ENCODE measurements at places on chromosomes 11 and 22.

- no peak overlapping the region for H3K4me3 ChIP-seq
- no peaks in the 10 kb centered on the region for H3K27me3 ChIP-seq
- peaks cover 22% of the 10 kb centered on the region for H3K4me1 ChIP-seq
- DNase-seq = peak; percentile 17
- peak overlapping the region; percentile 7 for H3K27ac ChIP-seq
Measured at GRCh38 chr11:123116486-123116885, 54.5 kb upstream of the HSPA8 start.

GRCh38 chr11:119602745-119603373 lies 126.1 kb downstream of the NECTIN1 start:
- no peak for DNase-seq
- peaks cover 22% of the 10 kb centered on the region for H3K4me1 ChIP-seq
- H3K36me3 ChIP-seq = no peaks in the 10 kb centered on the region
- H3K27ac ChIP-seq = no peak overlapping the region
- H3K27me3 ChIP-seq = no peaks in the 10 kb centered on the region
- H3K4me3 ChIP-seq = no peak overlapping the region

- H3K4me1 ChIP-seq = no peaks in the 10 kb centered on the region
- H3K36me3 ChIP-seq = no peaks in the 10 kb centered on the region
- no peak overlapping the region for H3K4me3 ChIP-seq
- DNase-seq = no peak
- no peak overlapping the region for H3K27ac ChIP-seq
Measured at GRCh38 chr11:60566776-60567175, 51.6 kb downstream of the MS4A13 start.

GRCh38 chr11:127902382-127902781 lies 685.0 kb downstream of the ETS1 start:
- no peaks in the 10 kb centered on the region for H3K4me1 ChIP-seq
- H3K36me3 ChIP-seq = no peaks in the 10 kb centered on the region
- no peak overlapping the region for H3K27ac ChIP-seq
- no peak overlapping the region for H3K4me3 ChIP-seq
- DNase-seq = no peak

GRCh38 chr22:30247974-30248373 lies 1.4 kb upstream of the LIF start:
- H3K27me3 ChIP-seq = no peaks in the 10 kb centered on the region
- H3K36me3 ChIP-seq = peaks cover 47% of the 10 kb centered on the region
- H3K4me3 ChIP-seq = no peak overlapping the region
- no peak for DNase-seq
- H3K27ac ChIP-seq = peak overlapping the region; percentile 99

DNA sequence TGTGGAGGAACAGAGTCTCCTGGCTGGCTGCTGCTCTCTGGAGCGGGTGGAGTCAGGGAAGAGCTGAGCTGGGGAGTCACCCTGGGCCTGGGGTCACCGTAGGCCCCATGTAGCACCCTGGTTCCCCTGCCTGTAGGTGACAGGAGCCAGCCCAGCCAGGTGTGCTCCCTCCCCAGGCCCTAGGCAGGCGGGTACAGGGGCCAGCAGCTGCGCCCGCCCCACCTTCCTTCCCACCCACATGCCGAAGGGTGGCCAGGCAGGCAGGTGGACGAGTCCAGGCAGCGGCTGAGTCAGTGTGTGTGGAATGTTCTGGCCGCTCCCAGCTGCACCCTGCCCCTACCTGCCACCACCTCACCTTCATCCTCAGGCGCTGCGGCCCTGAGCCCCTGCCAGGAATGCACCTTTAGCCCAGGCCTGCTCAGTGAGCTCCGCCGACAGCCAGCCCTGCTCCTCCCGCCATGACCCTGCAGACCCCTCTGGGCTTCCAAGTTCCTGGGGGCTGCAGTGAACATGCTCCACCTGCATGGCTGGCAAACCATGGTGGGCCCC lies 654 bp upstream of the SYT8 start:
- no peaks in the 10 kb centered on the region for H3K36me3 ChIP-seq
- peaks cover 41% of the 10 kb centered on the region for H3K4me1 ChIP-seq
- H3K27ac ChIP-seq = peak overlapping the region; percentile 61
- H3K4me3 ChIP-seq = peak overlapping the region; percentile 40
- peak; percentile 91 for DNase-seq

GRCh38 chr11:2221591-2221990 lies 48.8 kb downstream of the ASCL2 start:
- H3K36me3 ChIP-seq = no peaks in the 10 kb centered on the region
- no peak overlapping the region for H3K4me3 ChIP-seq
- DNase-seq = no peak
- H3K27ac ChIP-seq = no peak overlapping the region
- peaks cover 18% of the 10 kb centered on the region for H3K27me3 ChIP-seq

GRCh38 chr11:125441648-125442410 lies 54.2 kb downstream of the FEZ1 start:
- no peak for DNase-seq
- no peak overlapping the region for H3K4me3 ChIP-seq
- peaks cover 43% of the 10 kb centered on the region for H3K27me3 ChIP-seq
- no peaks in the 10 kb centered on the region for H3K36me3 ChIP-seq
- H3K27ac ChIP-seq = no peak overlapping the region

- H3K4me1 ChIP-seq = no peaks in the 10 kb centered on the region
- peak; percentile 26 for DNase-seq
- no peaks in the 10 kb centered on the region for H3K36me3 ChIP-seq
Measured at GRCh38 chr11:36711104-36711825, 113.2 kb upstream of the RAG2 start.

DNA sequence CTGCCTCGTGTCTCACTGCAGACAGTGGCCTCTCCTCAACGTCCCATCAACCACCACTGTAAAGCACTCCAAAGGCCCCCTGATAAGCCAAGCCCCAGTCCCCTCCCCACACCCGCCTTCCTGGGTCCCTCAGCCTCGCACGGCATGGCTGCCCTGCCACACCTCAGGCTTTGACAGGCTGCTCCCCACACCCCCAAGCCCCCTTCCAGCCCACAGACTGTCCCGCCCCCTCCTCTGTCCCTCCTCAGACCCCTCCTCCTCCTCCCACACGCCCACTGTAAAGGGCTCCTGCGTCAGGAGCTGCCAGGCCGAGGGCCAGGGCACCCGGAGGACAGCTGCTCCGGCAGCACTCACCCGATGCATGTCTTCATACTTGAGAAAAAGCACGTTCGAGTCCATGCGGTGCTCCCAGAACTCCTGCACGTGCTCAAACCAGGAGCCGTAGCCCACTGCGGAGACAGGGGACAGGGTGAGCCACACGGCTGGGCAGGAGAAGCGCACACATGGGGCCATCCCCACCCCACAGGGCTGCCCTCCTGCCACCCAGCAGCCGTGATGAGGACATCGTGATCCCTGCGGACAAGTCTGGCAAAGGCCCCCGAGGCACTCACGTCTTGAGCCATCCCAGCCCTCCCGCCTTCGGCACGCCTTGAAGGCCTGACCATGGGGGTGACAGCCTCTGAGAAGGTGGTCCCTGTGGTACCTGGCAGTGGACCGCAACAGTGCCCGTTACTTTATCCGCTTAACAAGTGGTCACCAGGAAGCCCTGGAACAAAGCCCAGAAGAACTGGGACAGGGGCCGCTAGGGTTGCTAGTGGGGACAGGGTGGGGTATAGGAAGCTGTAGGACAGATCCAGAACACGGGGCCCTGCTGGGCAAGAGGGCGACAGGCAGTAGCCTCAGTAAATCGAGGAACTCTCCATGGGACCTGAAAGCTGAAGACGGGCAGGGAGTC lies 21.5 kb upstream of the EFCAB6 start:
- no peak for DNase-seq
- H3K27ac ChIP-seq = no peak overlapping the region
- H3K36me3 ChIP-seq = no peaks in the 10 kb centered on the region
- no peak overlapping the region for H3K4me3 ChIP-seq

GRCh38 chr11:87359401-87359800 lies 321.7 kb downstream of the TMEM135 start:
- H3K4me1 ChIP-seq = no peaks in the 10 kb centered on the region
- no peak overlapping the region for H3K4me3 ChIP-seq
- H3K27ac ChIP-seq = no peak overlapping the region
- no peaks in the 10 kb centered on the region for H3K27me3 ChIP-seq
- DNase-seq = peak; percentile 41

GRCh38 chr11:772429-773390 lies 4.6 kb downstream of the GATD1 start:
- H3K27me3 ChIP-seq = no peaks in the 10 kb centered on the region
- DNase-seq = no peak
- H3K36me3 ChIP-seq = peaks cover 25% of the 10 kb centered on the region
- H3K4me3 ChIP-seq = no peak overlapping the region

- H3K36me3 ChIP-seq = no peaks in the 10 kb centered on the region
- no peak for DNase-seq
- no peaks in the 10 kb centered on the region for H3K27me3 ChIP-seq
- no peaks in the 10 kb centered on the region for H3K4me1 ChIP-seq
Measured at GRCh38 chr11:15569305-15570025, 454.7 kb downstream of the INSC start.

- H3K36me3 ChIP-seq = peaks cover 38% of the 10 kb centered on the region
- H3K27ac ChIP-seq = peak overlapping the region; percentile 88
- DNase-seq = no peak
- peaks cover 53% of the 10 kb centered on the region for H3K4me1 ChIP-seq
- no peak overlapping the region for H3K4me3 ChIP-seq
Measured at GRCh38 chr11:112156153-112156955, 7.5 kb downstream of the IL18 start.

- no peak overlapping the region for H3K27ac ChIP-seq
- no peak for DNase-seq
- no peaks in the 10 kb centered on the region for H3K27me3 ChIP-seq
Measured at GRCh38 chr11:75330291-75330690, 21.2 kb downstream of the ARRB1 start.

GRCh38 chr11:77510851-77511250 lies 37.0 kb upstream of the PAK1 start:
- H3K27me3 ChIP-seq = peaks cover 26% of the 10 kb centered on the region
- no peak overlapping the region for H3K27ac ChIP-seq
- DNase-seq = no peak
- H3K4me1 ChIP-seq = peaks cover 47% of the 10 kb centered on the region
- no peaks in the 10 kb centered on the region for H3K36me3 ChIP-seq

- no peak overlapping the region for H3K4me3 ChIP-seq
- no peak for DNase-seq
- H3K36me3 ChIP-seq = no peaks in the 10 kb centered on the region
- no peaks in the 10 kb centered on the region for H3K27me3 ChIP-seq
- no peaks in the 10 kb centered on the region for H3K4me1 ChIP-seq
Measured at GRCh38 chr11:25927411-25927953, 404.4 kb upstream of the ANO3 start.

DNA sequence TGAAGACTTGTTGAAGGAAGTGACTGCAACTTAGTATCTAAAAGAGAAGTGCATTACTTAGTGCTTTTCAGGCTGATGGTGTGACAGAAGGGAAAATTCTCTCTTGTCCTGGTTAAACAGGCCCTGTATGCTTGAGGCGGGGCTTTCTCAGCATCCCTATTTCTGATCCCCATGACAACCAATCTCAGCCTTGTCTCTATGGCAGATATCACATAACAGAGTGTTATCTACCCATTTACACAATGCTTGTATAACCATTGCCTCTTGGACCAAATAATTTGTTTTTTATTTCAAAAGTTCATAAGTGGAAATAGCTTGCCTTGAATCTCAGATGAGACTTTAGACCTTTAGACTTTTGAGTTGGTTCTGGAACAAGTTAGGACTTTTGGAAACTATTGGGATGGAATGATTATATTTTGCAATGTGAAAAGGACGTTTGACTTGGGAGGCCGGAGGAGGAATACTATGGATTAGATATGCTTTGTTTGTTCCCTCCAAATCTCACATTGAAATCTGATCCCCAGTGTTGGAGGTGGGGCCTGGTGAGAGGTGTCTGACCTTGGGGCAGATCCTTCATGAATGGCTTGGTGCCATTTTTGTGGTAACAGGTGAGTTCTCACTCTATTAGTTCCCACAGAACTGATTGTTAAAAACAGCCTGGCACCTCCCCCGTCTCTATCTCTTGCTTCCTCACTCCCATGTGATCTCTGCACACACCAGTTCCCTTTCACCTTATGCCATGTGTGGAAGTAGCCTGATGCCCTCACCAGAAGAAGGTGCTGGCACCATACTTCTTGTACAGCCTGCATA lies 3.1 kb upstream of the GLYAT start:
- H3K27me3 ChIP-seq = peaks cover 33% of the 10 kb centered on the region
- H3K4me1 ChIP-seq = no peaks in the 10 kb centered on the region
- no peak for DNase-seq
- H3K4me3 ChIP-seq = no peak overlapping the region

- no peaks in the 10 kb centered on the region for H3K4me1 ChIP-seq
- peaks cover 25% of the 10 kb centered on the region for H3K27me3 ChIP-seq
- no peak overlapping the region for H3K4me3 ChIP-seq
- H3K27ac ChIP-seq = no peak overlapping the region
- H3K36me3 ChIP-seq = no peaks in the 10 kb centered on the region
- DNase-seq = no peak
Measured at GRCh38 chr22:36809351-36809750, 7.5 kb downstream of the PVALB start.

All from PC-3 (cell line).